ENCODE measurements at places on chromosomes 12 and 14. TPM values are rescaled to one million over a fixed set of nuclear protein-coding genes. Genes with fewer than 3 reads are reported as not detected.

TAS2R14 gene
- polyA plus RNA-seq = 3.3 TPM

POTEG gene
- polyA plus RNA-seq = not detected

TC2N gene
- 12.8 TPM for polyA plus RNA-seq

TMEM132D gene
- 1.3 TPM for polyA plus RNA-seq

RFLNA gene
- 8.6 TPM for polyA plus RNA-seq

PPM1H gene
- 31.9 TPM for polyA plus RNA-seq

DLGAP5 gene
- polyA plus RNA-seq = 28.1 TPM

PRH2 gene
- polyA plus RNA-seq = not detected

PTCSC3 gene
- polyA plus RNA-seq = not detected

SLC39A2 gene
- polyA plus RNA-seq = 2.1 TPM

VPS37B gene
- polyA plus RNA-seq = 25.0 TPM

FGD6 gene
- 11.8 TPM for polyA plus RNA-seq

IL23A gene
- polyA plus RNA-seq = 0.99 TPM

IL31 gene
- polyA plus RNA-seq = not detected

TMEM263 gene
- polyA plus RNA-seq = 93.6 TPM

STON2 gene
- polyA plus RNA-seq = 44.7 TPM

TAS2R31 gene
- 0.65 TPM for polyA plus RNA-seq

BCL11B gene
- 2.6 TPM for polyA plus RNA-seq

NXPH4 gene
- 4.4 TPM for polyA plus RNA-seq

SLCO1B1 gene
- not detected for polyA plus RNA-seq

TAS2R13 gene
- not detected for polyA plus RNA-seq

TCP11L2 gene
- polyA plus RNA-seq = 13.5 TPM

SDR9C7 gene
- polyA plus RNA-seq = 0.11 TPM

SCN8A gene
- polyA plus RNA-seq = 1.3 TPM

SIX6 gene
- polyA plus RNA-seq = not detected

SLC17A8 gene
- polyA plus RNA-seq = 0.50 TPM

TCL1B gene
- 0.43 TPM for polyA plus RNA-seq

FLRT2 gene
- 279 TPM for polyA plus RNA-seq

LIN7A gene
- polyA plus RNA-seq = 26.7 TPM

GUCY2C gene
- polyA plus RNA-seq = 0.89 TPM
